Common myeloid progenitor, CD34-positive (primary cell): ENCODE measurements at places on chromosomes 12 and 14.
A peak's percentile ranks its signal among the peaks of the same experiment; 100 is the strongest.

DNA sequence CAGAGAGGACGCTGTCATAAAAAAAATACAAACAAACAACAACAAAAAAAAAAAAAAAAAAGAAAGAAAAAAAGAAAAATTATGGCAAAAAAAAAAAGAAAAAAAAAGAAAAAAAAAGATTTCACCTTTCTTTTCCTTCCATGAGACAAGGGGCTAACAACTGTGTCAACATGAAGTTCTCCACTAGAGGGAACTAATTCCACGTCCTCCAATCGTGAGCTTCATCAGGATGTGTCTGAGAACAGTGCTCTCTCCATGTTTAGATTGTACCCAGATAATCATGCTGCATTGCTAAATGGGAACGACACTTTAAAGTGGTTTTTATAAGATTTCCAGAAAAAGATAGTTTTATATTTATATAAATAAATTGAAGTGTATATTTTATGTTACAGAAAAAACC is 96.2 kb upstream of the PTPRB start:
- DNase-seq: peak; percentile 73

DNA sequence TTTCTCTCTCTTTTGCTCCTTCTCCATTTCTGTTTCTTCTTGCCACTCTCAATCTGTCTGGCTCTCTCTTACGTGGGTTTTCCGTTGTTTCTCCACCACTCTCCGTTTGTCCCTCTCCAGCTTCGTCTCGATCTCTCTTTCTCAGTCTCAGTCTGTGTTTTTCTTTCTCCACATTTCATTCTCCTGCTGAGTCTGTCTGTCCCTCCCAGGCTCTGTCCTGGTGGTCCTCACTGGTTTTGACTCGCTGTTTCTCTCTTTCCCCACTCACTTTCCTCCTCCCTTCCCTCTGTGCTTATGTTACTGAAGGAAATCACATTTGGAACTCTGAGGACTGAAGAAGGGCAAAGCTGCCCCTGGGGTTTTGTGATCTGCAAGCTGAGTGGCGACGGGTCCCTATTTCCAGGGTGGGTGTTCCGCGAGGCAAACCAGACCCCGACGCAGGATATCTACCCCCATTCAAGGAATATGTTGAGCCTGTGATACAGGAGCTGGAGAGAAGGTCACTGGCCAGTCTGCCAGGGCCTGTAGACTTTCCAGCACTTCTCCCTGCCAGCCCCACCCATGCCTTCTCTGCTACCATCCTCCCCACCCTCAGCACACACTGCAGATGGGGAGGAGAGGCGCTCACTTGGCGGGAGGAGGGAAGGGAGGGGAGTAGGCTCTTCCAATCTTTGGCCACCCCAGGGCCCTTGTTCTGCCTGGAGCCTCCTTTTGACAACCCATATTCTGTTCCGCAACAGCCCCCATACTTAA is 102.7 kb upstream of the MAP1LC3B2 start:
- no peak for DNase-seq

DNA sequence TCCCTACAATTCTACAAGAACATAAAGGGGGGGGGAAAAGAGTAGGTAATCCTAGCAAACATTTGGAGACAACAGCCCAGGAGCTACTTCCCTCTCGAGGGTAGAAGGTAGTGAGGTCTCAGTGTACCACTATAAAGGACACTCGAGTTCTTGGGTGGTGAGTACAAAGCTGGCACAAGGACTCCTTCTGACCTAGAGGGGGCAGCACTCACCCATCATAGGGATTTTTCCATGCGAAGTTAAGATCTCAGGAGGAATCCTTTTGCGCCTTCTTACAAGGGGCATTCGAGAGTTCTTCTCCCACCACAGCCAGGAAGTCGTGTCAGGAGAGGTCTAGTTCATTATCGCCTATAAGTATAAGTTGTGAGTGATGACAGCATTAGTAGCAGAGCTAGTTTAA is 200.2 kb upstream of the RBM19 start:
- no peak for DNase-seq

DNA sequence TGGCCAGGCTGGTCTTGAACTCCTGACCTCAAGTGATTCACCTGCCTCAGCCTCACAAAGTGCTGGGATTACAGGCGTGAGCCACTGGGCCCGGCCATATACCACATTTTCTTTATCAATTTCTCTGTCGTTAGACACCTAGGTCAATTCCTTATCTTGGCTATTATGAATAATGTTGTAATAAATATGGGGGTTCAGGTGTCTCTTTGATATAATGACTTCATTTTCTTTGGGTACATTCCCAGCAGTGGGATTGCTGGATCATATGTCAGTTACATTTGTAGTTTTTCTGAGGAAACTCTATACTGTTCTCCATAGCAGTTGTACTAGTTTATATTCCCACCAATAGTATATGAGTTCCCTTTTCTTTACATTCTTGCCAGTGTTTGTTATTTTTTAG is 67.8 kb upstream of the DDHD1 start:
- DNase-seq: no peak

GRCh38 chr14:73623504-73624054 is 11.3 kb downstream of the ACOT6 start:
- DNase-seq: no peak

GRCh38 chr12:115324949-115325593 is 641.1 kb upstream of the TBX3 start:
- no peak for DNase-seq

GRCh38 chr12:112627851-112628250 is 163.7 kb upstream of the RPH3A start:
- DNase-seq: no peak

DNA sequence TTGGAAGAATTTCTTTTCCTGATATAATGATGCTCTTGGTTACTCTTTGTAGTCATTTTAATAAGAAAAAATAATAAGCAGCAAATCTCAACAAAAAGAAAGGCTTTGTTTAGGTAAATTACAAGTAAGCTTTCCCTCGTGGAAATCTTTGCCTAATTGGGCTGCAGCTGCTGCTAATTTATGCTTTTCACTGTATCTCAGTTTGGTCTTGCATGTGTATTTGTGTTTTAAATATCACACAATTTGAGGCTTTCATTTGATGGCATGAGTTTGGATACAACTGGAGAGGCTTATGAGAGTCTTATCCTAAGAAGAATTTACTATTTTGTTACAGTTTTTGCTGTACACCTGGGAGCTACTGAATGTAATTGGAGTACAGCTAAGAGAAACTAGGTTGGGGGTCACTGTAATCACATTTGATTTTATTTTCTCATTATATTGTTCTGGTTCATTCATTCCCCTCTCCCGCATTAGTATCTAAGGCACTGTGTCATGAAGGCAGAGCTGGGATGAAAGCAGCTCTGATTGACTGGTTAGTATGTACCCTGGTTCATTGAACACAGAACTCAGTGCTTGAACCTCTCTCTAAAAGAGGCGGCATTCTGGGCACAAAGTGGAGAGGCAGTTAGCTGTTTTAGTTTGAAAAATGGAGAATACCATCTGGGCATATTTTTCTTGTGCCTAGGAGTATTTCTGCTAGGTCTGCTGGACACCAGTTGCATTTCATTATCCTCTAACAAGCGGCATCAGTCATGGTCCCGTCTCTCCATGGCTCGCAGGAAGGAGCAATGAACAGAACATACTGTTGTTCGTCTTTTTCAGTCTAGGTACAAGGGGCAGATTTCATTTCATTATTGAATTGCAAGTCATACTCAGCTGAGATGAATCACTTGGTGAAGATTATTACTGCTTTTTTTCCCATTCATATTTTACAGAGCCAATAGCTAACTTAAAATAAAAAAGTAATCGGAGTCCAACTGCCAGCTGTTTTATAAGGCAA is 118.0 kb upstream of the TMEM260 start:
- no peak for DNase-seq

GRCh38 chr12:65791400-65791799 is 32.9 kb upstream of the HMGA2 start:
- DNase-seq: no peak
